IPS-NIHi11 (cell line): ENCODE measurements at places on chromosomes 7 and 10.
A peak's percentile ranks its signal among the peaks of the same experiment; 100 is the strongest.

DNA sequence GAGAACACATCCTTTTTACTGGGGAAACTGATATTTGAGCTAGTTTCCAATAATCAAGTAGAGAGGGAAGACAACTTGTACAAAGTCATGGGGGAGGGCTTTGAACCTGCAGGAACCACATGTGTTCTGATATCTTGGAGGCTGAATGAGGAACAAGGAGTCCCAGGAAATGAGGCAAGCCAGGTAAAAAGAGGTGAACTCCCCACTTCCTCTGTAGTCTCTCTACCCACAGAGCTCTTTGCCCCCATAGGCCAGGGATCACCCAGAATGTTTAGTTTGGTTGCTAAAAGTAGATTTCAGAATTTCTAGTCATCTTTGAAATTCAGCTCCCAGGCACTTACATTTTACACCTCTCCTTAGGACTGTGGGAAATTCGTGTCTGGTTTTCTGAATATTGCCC is 276.4 kb downstream of the SFMBT2 start:
- DNase-seq, result no peak

GRCh38 chr7:103011650-103012049 is 62.9 kb downstream of the FBXL13 start:
- no peak for DNase-seq

- no peak for DNase-seq
Measured at GRCh38 chr7:52410032-52410431, 625.4 kb upstream of the POM121L12 start.

DNA sequence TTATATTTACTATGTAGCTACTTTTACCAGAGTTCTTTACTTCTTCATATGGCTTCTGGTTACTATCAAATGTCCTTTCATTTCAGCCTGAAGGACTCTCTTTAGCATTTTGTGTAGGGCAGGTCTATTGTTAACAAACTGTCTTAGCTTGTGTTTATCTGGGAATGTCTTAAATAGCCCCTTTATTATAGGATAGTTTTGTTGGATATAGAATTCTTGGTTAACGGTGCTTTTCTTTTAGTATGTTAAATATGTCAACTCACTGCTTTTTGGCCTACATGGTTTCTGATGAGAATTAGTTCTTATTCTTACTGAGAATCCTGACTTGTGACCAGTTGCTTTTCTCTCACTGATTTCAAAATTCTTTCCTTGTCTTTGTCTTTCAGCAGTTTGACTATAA is 169.0 kb downstream of the ADK start:
- DNase-seq, result no peak

GRCh38 chr7:50466815-50467585 is 16.9 kb upstream of the FIGNL1 start:
- no peak for DNase-seq

- peak; percentile 94 for DNase-seq
Measured at GRCh38 chr10:98309366-98310355, 41.7 kb upstream of the LOXL4 start.

DNA sequence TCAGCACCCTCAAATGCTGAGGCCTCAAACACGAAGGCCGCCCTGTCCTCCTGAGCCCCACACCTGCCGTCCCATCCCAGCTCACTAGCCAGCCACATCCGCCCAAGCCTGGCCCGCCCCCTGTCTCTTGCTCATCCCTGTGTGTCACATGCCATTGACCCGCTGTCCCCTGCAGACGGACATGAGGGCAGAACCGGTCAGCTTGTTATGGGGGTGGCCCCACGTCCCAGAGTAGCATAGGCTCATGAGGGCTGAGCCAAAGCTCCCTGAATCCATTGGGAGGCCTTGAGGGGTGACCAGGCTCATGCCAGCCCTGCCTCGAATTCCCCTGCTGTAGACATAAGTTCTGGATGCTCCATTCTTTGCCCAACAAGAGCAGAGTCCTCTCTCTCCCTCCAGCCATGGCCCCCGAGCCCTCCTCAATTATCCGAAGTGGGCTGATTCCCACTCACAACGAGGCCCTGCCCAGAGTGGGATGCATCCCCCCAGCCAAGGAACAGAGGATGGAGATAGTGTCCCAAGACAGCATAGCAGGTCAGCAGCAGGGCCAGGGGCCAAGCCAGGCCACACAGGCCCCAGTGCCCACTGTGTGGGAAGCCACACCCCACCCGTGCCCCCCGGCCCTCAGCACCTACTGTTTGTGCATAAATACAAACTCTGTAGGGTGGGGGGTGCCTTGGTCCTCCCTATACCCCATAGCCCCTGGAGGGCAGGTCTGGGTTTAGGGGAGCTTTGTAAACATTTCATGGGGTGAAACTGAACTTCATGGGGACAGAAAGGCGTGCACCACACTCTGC is 42.1 kb downstream of the EBF3 start:
- no peak for DNase-seq

DNA sequence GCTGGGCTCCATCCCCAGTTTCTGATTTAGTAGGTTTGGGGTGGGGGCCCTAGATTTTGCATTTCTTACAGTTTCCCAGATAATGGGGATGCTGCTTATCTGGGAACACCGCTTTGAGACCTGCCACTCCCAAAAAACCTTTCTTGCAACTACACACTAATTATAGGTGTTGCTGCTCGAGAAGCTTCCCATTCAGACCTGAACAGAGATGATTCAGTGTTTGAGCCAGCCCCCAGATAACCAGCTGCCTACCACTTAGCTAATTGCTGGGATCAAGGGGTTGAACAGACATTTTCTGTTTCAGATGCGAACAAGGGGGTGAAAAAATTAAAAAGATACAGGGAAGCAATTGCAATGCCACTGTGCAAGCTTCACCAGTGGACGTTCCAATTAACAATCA is 448.5 kb downstream of the KCNMA1 start:
- no peak for DNase-seq

DNA sequence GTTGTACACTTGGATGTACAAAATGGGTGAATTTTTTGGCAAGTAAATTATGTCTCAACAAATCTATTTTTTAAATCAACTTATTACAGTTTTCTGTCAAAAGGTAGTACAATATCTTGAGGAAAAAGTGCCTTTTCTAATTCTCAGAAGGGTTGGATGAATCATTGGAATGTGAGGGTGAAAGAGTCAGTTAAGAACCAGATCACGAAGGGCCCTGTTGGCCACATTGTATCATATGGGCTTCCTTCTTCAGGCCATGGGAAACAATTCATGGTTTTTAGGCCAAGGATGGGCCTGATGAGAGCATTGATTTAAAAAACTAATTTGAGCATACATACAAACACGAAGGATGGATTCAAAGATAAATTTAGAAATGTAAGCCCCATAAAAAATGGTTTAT is 503.7 kb downstream of the TNS3 start:
- DNase-seq, result no peak

DNA sequence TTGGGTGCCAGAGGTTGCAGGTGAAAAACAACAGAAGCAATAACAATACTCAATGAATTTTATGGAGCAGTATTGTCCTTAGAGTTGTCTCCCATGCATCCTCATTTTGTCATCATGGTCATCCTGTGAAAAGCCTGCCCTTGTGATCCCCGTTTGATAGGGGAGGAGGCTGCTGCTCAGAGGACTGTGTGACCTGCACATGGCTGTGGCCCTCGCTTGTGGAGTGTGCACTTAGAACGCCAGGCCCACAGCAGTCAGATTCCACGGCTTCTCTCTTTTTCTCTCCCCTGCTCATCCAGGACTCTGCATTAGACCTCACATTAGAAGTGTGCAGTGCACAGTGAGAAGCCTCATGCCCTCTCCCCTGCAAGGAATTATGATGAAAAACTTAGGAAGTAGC is 491.1 kb upstream of the KLF6 start:
- no peak for DNase-seq

- no peak for DNase-seq
Measured at GRCh38 chr10:6321880-6322279, 119.1 kb downstream of the PFKFB3 start.

- DNase-seq, result no peak
Measured at GRCh38 chr10:3723766-3724165, 61.2 kb downstream of the KLF6 start.

GRCh38 chr10:34699904-34700517 is 115.1 kb downstream of the PARD3 start:
- no peak for DNase-seq

DNA sequence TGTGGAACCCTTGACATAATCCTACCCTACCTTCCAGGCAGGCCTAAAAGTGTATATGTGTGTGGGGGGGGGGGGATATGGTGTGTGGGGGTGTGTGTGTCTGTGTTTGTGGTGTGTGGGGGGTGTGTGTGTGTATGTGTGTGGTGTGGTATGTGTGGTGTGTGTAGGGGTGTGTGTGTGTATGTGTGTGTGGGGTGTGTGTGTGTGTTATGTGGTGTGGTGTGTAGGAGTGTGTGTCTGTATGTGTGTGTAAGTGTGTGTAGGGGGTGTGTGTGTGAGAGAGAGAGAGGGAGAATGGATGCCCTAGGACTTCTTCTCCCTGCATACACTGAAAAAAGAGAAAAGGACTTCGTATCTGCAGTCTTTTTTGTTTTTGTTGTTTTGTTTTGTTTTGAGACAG is 12.3 kb upstream of the IMPDH1 start:
- no peak for DNase-seq

- no peak for DNase-seq
Measured at GRCh38 chr7:71239586-71240268, 107.8 kb downstream of the GALNT17 start.

DNA sequence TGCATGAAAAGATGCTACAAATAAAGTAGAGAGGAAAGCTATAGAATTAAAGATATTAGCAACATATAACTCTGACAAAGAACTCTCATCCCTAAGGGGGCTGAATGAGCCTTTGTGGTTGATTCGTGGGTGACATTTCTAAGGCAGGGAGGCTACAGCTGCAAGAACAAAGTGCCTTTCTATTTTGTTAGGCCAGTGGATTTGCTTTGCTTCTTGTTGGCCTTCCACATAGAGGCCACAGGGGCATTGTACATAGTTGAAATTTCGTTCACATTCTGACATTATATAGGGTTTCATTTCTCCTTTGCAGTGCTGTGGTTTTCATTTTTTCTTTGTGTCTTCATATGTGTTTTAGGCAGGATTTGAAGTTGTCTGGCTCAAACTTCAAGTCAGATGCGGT is 819.2 kb upstream of the C7orf33 start:
- DNase-seq, result no peak

GRCh38 chr7:139060695-139061237 is 24.9 kb upstream of the ZC3HAV1L start:
- no peak for DNase-seq

DNA sequence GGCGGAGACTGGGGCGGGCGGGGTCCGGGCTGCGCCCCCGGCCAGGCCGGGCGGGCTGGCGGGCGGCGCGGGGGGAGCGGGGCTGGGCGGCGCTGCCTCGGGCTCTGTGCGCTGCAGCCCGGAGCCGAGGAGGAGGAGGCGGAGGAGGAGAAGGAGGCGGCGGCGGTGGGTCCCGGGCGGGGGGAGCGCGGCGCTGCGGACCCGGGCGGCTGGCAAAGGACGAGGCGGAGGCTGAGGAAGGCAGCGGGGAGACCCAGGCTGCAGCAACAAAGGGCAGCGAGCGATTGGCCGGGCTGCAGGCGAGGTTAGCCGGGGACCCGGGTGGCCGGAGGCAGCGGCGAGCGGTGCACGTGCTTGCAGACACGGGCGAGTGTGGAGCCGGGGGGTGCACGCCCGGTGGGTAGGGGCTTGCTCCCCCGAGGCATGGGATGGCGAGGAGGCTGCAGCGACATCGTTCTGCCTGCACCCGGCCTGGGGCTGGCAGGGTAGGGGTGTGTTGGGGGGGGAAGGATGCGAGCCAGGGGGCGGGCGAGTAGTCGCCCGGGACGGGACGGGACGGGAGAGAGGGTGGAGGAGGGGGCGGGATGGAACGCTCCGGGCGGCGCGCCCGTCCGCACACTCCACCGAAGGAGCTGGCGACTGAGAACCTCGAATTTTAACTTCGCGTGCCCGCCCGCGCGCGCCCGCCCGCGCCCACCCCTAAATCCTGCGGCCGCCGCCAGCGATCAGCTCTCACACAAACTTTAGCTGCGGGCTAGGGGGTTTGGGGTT is 844 bp upstream of the KAT6B start:
- DNase-seq, result peak; percentile 75

DNA sequence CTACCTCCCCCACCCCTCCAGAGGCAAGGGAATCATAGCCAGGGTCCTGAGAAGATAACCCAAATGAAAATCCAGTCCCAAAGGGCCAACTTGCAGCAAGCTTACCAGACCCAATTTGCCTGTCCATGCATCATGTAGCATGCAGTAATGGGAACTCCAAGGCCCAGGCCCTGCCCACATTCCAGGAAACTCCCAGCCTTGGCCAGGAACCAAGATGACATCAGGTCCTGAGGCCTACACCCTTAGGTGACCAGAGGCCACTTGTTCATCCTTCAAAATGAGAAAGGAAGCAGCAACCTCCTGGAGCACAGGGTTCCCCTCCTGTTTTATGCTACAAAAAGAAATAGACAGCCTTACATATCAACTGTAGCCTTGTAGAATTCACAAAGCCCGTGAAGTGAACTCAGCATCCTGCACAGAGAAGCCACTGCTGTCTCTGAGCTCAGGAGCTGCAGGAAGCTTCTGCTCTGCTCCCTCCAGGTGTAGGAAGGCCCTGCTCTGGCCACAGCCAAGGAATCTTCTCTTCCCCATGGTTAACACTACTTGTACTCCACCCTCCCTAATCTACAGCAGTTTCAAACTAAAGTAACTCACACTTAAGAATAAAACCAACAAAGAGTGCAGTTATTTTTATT is 30.3 kb upstream of the GRB10 start:
- peak; percentile 50 for DNase-seq

DNA sequence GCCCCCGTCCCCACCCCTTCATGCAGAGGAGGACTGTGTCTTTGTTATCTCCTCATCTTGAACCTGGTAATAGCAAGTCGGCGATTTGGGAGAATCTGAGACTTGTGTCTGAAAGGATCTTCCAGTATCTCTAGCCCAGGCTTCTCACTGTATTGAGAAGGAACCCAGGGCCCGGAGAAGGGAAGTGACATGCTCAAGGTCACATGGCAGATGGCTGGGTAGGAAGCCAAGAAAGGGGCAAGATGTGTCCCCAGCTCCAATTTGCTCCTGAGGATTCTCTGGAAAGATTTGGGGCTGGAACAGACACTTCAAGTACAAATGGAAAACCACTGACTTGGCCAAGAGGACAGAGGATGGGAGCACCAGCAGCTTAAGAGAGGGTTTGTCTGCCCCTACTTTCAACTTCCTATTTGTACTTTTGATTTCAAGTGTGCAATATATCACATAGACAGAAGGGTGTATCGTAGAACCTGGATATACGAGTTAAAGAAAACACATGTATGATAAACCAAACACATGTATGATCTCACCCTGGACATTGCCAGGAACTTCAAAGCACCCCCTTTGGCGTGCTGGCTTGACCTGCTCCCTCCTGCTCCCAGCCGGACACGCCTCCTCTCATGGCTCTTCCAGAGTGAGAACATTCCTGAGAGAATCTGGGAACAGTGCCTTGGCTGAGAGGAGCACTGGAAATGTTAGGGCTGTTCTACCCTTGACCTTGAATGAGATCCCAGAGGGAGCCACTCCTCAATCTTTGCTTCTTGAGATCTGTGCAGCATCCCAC is 79.7 kb downstream of the CDH23 start:
- DNase-seq, result no peak

- DNase-seq, result no peak
Measured at GRCh38 chr7:21920936-21921335, 24.8 kb downstream of the CDCA7L start.
